CD4-positive, alpha-beta T cell (primary cell): ENCODE measurements at places on chromosomes 5 and 9.

GRCh38 chr5:176785184-176786145 lies 24.9 kb upstream of the UNC5A start:
- no peak overlapping the region for H3K4me3 ChIP-seq
- DNase-seq: no peak
- peaks cover 13% of the 10 kb centered on the region for H3K27me3 ChIP-seq
- H3K27ac ChIP-seq: no peak overlapping the region
- no peaks in the 10 kb centered on the region for H3K36me3 ChIP-seq
- no peaks in the 10 kb centered on the region for H3K4me1 ChIP-seq

DNA sequence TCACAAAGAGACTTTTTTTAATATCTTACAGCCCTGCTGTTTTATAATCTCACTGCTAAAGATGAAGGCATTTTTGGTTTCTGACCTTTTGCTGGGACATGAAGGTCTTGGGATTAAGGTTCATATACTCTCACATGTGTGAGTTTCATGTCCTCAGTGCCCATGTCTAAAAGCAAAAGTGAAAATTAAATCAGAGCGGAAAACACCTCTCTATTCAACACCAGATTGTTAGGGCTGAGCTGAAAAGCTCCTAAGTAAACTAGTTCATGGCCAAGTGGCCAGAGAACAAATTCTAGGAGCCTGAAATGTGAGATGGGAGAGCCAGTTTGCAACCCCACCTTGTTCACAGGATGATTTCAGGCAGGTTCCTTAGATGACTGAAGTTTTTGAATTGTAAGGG lies 110.9 kb downstream of the GRIA1 start:
- no peak for DNase-seq
- no peaks in the 10 kb centered on the region for H3K36me3 ChIP-seq
- no peak overlapping the region for H3K27ac ChIP-seq
- no peaks in the 10 kb centered on the region for H3K4me1 ChIP-seq
- H3K27me3 ChIP-seq: no peaks in the 10 kb centered on the region
- no peak overlapping the region for H3K4me3 ChIP-seq

GRCh38 chr5:57598097-57598496 lies 115.5 kb upstream of the ACTBL2 start:
- H3K27me3 ChIP-seq: peaks cover 6% of the 10 kb centered on the region
- no peak for DNase-seq
- H3K4me3 ChIP-seq: no peak overlapping the region

- no peaks in the 10 kb centered on the region for H3K27me3 ChIP-seq
- peaks cover 68% of the 10 kb centered on the region for H3K4me1 ChIP-seq
- no peaks in the 10 kb centered on the region for H3K36me3 ChIP-seq
- H3K4me3 ChIP-seq: peak overlapping the region; percentile 69
- no peak for DNase-seq
Measured at GRCh38 chr5:160473681-160474080, 52.0 kb downstream of the PTTG1 start.

DNA sequence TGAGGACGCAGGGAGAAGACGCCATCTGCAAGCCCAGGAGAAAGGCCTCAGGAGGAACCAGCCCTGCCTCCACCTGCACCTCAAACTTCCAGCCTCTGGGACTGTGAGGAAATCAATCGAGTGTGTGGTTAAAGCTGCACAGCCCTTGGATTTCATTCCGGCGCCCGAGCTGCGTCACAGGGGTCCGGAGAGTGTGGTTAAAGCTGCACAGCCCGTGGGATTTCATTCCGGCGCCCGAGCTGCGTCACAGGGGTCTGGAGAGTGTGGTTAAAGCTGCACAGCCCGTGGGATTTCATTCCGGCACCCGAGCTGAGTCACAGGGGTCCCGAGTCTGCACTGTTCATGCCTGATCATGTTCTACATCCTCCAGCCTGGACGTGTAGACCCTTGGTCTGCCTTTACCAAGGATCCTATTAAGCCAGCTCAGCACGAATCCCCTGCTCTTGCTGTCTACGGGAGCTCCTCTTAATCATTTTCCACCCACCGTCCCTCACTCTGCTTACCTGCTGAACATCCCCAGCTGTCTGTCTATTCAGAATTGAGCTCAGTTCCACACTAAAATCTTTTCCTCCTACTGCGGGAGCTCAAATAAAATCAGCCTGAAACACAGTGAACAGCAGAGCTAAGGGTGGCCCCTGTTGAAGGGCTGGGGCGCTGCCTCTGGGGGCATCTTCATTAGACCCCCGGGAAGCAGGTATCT lies 73.0 kb upstream of the OLFM1 start:
- H3K27me3 ChIP-seq: peaks cover 3% of the 10 kb centered on the region
- no peaks in the 10 kb centered on the region for H3K4me1 ChIP-seq
- no peaks in the 10 kb centered on the region for H3K36me3 ChIP-seq
- no peak overlapping the region for H3K4me3 ChIP-seq

- H3K4me3 ChIP-seq: peak overlapping the region; percentile 77
- H3K4me1 ChIP-seq: peaks cover 20% of the 10 kb centered on the region
- no peaks in the 10 kb centered on the region for H3K36me3 ChIP-seq
- H3K27me3 ChIP-seq: peaks cover 5% of the 10 kb centered on the region
Measured at GRCh38 chr9:98807814-98808195, 335 bp downstream of the GALNT12 start.

DNA sequence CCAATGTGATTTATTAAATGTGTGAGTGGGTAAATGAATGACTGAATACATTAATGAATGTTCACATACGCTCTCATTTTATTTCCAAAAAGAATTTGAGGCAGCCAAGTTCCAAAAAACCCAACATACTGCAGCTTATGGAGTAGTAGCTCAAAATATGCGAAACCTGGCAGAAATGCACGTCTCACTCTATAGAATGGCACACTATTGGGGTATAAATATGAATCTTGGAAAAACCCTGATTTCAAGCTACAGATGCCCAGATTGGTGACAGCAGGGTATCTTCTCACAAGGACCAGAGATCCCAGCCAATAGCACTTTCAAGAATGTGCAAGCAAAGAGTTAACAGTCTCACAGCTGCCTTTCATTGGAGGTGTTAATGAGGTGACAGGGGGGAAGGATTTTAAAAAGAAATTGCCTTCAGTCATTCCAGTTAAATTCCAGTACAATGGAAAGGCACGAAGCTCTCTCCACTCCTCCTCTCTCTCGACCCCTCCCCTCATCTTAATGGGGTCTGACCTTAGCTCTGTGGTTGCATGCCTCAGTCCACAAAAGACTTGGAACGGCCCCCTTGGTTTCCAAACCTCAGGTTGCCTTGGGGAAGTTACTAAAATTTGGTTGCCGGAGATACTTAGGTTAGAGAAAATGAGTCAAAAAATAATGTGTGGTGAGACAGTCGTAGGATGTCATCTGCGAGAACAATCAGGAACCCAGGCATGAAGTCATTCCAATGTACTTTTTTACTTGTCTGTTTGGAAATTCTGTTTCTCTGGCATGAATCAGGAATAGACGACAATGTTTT lies 307.4 kb downstream of the NFIB start:
- no peaks in the 10 kb centered on the region for H3K27me3 ChIP-seq
- no peak overlapping the region for H3K27ac ChIP-seq
- DNase-seq: no peak
- no peaks in the 10 kb centered on the region for H3K36me3 ChIP-seq
- H3K4me1 ChIP-seq: no peaks in the 10 kb centered on the region

GRCh38 chr9:36772449-36773403 lies 200.0 kb downstream of the MELK start:
- no peak overlapping the region for H3K4me3 ChIP-seq
- no peaks in the 10 kb centered on the region for H3K36me3 ChIP-seq
- no peak for DNase-seq
- H3K4me1 ChIP-seq: no peaks in the 10 kb centered on the region
- no peak overlapping the region for H3K27ac ChIP-seq

- peaks cover 19% of the 10 kb centered on the region for H3K27me3 ChIP-seq
- no peaks in the 10 kb centered on the region for H3K4me1 ChIP-seq
- no peaks in the 10 kb centered on the region for H3K36me3 ChIP-seq
- no peak overlapping the region for H3K27ac ChIP-seq
- no peak overlapping the region for H3K4me3 ChIP-seq
Measured at GRCh38 chr5:141815051-141815795, 63.0 kb downstream of the PCDH1 start.

- no peak for DNase-seq
- no peak overlapping the region for H3K4me3 ChIP-seq
- peaks cover 28% of the 10 kb centered on the region for H3K27me3 ChIP-seq
Measured at GRCh38 chr5:175778951-175779503, 92.4 kb upstream of the CPLX2 start.

- no peak for DNase-seq
- H3K27me3 ChIP-seq: no peaks in the 10 kb centered on the region
- H3K27ac ChIP-seq: no peak overlapping the region
- H3K4me1 ChIP-seq: no peaks in the 10 kb centered on the region
- no peak overlapping the region for H3K4me3 ChIP-seq
Measured at GRCh38 chr5:108345541-108346171, 36.2 kb downstream of the FBXL17 start.

DNA sequence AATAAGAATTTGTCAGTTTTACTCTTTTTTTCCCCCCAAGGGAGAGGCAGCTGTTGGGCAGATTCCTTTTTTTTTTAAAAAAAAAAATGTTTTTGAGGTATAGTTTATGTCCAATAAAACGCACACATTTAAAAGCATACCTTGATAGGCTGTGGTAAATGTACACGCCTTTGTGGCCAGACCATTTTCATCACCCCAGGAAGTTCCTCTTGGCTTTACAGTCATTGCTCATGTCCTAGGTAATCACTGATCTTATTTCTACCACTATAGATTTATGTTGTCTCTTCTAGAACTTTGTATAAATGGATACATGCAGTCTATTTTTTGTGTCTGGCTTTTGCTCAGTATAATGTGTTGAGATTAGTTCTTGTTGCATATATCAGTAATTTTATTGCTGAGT lies 9.8 kb downstream of the SUB1 start:
- DNase-seq: no peak
- H3K4me1 ChIP-seq: peaks cover 21% of the 10 kb centered on the region
- no peak overlapping the region for H3K27ac ChIP-seq
- peaks cover 93% of the 10 kb centered on the region for H3K36me3 ChIP-seq
- no peaks in the 10 kb centered on the region for H3K27me3 ChIP-seq

GRCh38 chr5:18024542-18024941 lies 390.3 kb downstream of the TAF11L14 start:
- DNase-seq: no peak
- H3K4me1 ChIP-seq: no peaks in the 10 kb centered on the region
- no peaks in the 10 kb centered on the region for H3K27me3 ChIP-seq
- no peaks in the 10 kb centered on the region for H3K36me3 ChIP-seq

GRCh38 chr5:156181656-156182055 lies 145.3 kb upstream of the SGCD start:
- H3K4me1 ChIP-seq: no peaks in the 10 kb centered on the region
- H3K27me3 ChIP-seq: no peaks in the 10 kb centered on the region
- H3K4me3 ChIP-seq: no peak overlapping the region
- DNase-seq: no peak

- H3K27me3 ChIP-seq: no peaks in the 10 kb centered on the region
- no peak overlapping the region for H3K4me3 ChIP-seq
- no peaks in the 10 kb centered on the region for H3K36me3 ChIP-seq
- H3K4me1 ChIP-seq: peaks cover 28% of the 10 kb centered on the region
- no peak for DNase-seq
Measured at GRCh38 chr5:39270225-39270848, 51.0 kb upstream of the FYB1 start.

DNA sequence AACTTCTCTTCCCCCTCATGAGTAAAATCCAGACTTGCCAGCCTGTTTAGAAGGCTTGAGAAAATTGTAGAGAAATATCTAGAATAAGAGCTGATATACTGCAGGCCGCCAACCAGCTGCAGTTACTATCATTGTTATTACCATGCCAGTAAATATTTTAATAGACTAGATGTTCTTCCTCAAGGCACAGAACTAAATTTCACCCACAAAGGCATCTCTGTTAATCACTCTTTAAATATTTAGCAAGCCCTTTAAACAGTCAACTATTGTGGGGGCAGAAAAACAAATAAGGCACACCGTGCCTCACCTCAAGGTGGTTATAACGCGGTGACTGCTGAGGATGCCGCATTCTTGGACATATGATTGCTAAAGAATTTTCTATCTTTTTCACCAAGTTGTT lies 147.0 kb downstream of the SPOCK1 start:
- H3K27me3 ChIP-seq: peaks cover 6% of the 10 kb centered on the region
- no peak overlapping the region for H3K4me3 ChIP-seq
- no peaks in the 10 kb centered on the region for H3K36me3 ChIP-seq

GRCh38 chr5:154421868-154422267 lies 23.9 kb upstream of the SAP30L start:
- no peak overlapping the region for H3K4me3 ChIP-seq
- H3K4me1 ChIP-seq: no peaks in the 10 kb centered on the region
- DNase-seq: no peak
- no peak overlapping the region for H3K27ac ChIP-seq
- H3K27me3 ChIP-seq: no peaks in the 10 kb centered on the region
- peaks cover 30% of the 10 kb centered on the region for H3K36me3 ChIP-seq

- H3K27ac ChIP-seq: peak overlapping the region; percentile 93
- H3K4me1 ChIP-seq: peaks cover 31% of the 10 kb centered on the region
- H3K27me3 ChIP-seq: no peaks in the 10 kb centered on the region
- H3K36me3 ChIP-seq: peaks cover 1% of the 10 kb centered on the region
Measured at GRCh38 chr5:163506726-163507125, 1.3 kb downstream of the MAT2B start.

GRCh38 chr9:11149065-11149464 lies 536.3 kb upstream of the PTPRD start:
- no peaks in the 10 kb centered on the region for H3K36me3 ChIP-seq
- H3K4me3 ChIP-seq: no peak overlapping the region
- no peaks in the 10 kb centered on the region for H3K4me1 ChIP-seq
- no peak overlapping the region for H3K27ac ChIP-seq
- H3K27me3 ChIP-seq: no peaks in the 10 kb centered on the region

- H3K4me1 ChIP-seq: no peaks in the 10 kb centered on the region
- DNase-seq: no peak
- H3K4me3 ChIP-seq: no peak overlapping the region
Measured at GRCh38 chr5:154967421-154968024, 26.6 kb downstream of the MRPL22 start.

GRCh38 chr5:84255315-84255714 lies 129.4 kb downstream of the EDIL3 start:
- no peaks in the 10 kb centered on the region for H3K27me3 ChIP-seq
- no peak for DNase-seq
- H3K36me3 ChIP-seq: no peaks in the 10 kb centered on the region
- H3K4me1 ChIP-seq: no peaks in the 10 kb centered on the region

- H3K4me1 ChIP-seq: no peaks in the 10 kb centered on the region
- no peak overlapping the region for H3K4me3 ChIP-seq
- no peak overlapping the region for H3K27ac ChIP-seq
- no peaks in the 10 kb centered on the region for H3K36me3 ChIP-seq
- peaks cover 2% of the 10 kb centered on the region for H3K27me3 ChIP-seq
Measured at GRCh38 chr5:1743061-1743768, 56.4 kb downstream of the MRPL36 start.

DNA sequence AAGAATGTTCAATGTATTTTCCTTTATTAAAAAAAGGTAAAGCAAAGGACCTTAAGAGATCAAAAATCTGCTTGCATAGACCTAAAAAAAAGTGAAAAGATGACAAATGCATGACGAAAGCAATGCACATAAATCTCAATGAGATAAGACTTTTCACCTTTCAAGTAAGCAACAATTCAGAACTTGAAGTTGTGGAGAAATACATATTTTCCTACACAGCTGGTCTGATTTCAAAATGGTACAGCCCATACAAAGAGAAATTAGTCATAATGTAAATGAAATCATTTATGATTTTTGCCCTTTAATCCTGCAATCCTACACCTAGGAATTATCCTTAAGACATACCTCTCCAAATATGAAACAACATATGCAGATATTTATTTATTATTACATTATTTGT lies 568.0 kb downstream of the ANXA1 start:
- no peaks in the 10 kb centered on the region for H3K36me3 ChIP-seq
- no peak overlapping the region for H3K27ac ChIP-seq
- no peaks in the 10 kb centered on the region for H3K27me3 ChIP-seq

GRCh38 chr5:101326766-101327165 lies 423.7 kb upstream of the ST8SIA4 start:
- H3K27me3 ChIP-seq: no peaks in the 10 kb centered on the region
- H3K4me1 ChIP-seq: no peaks in the 10 kb centered on the region
- no peak for DNase-seq

GRCh38 chr5:31863991-31864411 lies 225.1 kb downstream of the PDZD2 start:
- no peak for DNase-seq
- no peaks in the 10 kb centered on the region for H3K36me3 ChIP-seq
- H3K27me3 ChIP-seq: no peaks in the 10 kb centered on the region
- no peak overlapping the region for H3K4me3 ChIP-seq
- H3K27ac ChIP-seq: no peak overlapping the region
